Foreskin fibroblast (primary cell): ENCODE measurements at places on chromosomes 16 and 17.

- no peak for DNase-seq
Measured at GRCh38 chr17:74780443-74781238, 4.5 kb upstream of the NAT9 start.

DNA sequence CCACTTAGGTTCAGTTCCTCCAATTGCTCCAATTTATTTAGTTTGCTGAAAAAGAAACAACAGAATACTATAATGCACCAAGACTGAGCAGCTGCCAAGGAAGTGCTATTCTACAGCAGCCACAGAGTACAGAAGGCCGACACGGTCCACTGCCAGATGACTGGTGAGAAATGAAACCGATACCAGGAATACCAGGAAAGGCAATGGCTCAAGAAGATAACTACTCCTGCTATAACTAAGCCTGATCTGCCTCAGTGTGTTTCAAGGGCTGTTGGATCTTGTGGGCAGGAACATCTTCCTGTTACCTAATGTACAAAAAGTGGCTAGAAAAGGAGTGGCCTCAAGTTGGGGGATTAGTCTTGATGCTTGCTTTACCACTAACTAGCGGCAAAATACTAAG, 32.8 kb downstream of the MARVELD3 start:
- no peak for DNase-seq

DNA sequence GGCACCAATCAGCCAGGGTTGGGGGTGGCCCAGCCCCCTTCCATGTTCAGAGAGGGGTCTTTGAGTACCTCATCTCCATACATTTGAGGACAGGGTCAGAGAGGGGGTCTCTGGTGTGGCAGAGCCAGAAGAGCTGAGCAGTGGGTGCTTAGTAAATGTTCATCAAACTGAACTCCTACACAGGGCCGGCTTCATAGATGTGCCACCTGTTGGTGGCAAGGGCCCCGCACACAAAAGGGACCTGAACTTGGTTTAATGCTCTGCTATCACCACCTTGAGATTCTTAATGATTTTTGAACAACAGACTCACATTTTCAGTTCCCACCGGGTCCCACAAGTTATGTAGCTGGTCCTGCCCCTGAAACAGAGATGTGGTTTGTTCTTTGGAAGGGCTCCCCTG, 9.0 kb upstream of the C1QL1 start:
- no peak for DNase-seq

- DNase-seq: no peak
Measured at GRCh38 chr17:35428229-35428628, 4.1 kb downstream of the SLFN12 start.

DNA sequence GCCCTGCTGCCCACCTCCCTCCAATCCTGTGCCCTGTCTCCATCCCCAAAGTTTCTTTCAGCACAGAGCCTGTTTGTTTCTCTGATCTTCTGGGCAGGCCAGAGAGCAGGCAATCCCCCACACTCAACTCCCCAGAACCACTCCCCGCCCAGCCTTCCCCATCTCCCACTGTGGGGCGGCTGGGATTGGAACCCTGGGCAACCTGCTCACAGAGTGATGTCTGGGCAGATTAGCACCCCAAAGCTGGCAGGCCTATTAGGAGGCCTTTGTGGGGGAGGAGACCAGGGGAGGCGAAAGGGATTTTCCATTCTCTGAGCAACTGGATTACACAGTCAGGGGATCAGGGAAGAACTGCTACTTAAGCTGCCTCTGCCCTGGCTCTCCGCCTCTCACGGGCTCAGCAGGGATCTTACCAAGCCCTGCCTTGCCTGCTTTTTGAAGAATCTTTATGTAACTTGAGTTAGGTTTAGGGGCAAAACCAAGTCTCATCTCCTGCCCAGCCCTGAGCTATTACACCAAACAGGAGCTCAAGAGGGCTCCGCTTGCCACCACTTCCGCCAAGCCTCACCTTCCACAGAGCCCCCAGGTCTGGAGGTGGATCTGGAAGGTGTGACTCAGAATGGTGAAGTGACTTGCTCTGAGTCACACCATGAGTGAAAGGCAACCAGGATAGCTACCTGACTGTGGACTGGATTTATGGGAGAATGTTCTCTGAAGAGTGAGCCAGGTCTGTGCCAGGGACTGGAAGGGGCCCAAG, 16.0 kb upstream of the LHX1 start:
- no peak for DNase-seq

DNA sequence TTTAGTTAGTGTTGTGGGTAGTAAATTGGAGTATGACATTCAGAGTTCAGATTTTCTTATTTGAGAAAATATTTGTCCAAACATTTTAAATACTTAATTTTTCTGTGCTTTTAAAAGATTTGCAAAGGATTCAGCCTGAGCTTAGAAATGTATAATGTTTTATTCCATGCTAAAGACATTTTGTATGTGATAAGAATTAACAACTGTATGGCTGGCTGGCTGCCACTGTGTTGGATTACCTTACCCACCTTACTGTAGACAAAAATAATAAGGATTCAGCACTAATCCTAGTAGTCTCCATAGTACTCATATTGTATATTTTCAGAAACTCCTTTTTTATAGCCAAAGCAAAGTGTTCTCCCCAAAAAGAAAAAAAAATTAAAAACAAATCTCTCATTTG, 74.8 kb downstream of the TANC2 start:
- no peak for DNase-seq

DNA sequence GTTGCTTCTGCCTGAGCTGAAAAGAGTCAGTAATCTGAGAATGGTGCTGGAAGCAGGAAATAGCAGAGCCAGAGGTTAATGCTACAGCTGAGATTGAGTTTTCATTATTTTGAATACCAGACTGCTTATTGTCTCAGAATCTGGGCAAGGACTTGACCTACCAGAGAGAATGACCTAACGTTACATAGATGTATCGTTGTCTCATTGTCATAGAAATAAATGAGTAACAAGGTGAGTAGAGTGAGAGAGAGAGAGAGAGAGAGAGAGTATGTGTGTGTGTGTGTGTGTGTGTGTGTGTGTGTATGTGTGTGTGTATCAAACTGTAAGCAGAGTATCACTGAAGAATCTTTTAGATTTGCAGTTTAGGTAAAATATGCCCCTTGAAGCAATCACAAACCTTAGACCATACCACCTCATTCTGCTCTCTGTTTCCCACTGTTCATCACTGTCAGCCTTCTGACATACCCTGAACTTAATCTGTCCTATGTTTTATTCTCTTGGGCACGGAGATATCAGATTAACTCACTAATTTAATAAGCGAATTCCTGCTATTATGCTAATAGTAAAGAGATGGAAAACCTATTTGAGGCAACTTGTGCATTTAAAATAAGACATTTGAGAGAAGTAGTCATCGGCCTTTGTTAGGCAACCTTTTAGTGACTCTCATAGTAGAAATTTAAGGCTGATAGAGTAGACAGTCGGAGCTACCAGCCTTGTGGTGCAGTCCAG, 87.8 kb downstream of the CYB561 start:
- peak; percentile 90 for DNase-seq

DNA sequence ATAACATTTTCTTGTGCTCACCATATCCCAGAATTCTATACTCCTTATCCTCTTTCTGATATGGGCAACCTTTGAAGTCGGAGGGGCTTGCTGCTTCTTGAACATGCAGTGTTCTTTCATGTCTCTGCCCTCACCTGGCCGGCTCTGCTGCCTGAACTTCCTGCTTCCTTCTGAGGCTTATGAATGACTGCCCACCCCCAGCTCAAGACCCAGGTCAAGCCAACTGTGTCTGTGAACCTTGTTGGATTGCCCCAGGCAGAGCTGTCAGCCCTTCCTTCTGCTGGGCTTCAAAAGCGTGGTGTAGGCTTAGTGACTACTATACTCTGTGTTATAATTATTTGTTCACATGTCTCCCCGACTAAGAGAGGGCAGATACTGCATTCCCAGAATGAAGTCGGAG, 506.5 kb downstream of the HS3ST4 start:
- no peak for DNase-seq

DNA sequence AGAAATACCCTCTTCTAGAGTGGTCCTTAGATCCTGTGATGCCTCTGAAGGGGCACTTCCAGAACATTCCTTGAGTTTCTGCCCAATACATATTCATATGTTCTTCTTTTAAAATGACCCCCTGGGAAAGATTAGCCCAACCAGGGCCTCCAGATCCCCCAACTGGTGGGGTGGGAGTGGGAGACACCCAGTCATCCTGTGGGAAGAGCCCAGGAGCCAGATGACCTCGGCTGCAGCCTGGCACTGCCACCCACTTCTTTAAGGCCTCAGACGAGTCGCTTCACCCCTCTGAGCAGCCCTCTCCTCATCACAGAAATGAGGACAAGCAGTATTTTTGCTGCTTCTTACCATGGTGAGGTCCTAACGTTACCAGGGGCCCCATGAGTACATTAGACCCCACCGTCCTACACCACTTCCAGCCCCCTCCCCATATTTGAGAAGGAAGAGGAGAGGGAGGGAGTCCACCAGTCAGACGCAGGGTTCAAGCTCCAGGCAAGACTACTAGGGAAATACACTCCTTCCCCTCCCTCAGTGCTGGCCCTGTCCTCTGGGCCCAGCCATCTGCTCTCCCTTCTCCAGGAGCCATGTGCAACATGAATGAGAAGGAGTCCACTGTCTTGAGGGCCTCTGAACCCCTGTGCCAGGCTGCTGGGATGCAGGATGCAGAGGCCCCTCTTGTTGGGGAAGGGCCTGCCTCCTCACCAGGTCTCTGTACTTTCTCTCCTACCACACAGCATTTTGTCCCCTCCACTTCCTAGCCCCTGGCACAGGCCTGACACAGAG, 11.8 kb downstream of the MPO start:
- DNase-seq: no peak

DNA sequence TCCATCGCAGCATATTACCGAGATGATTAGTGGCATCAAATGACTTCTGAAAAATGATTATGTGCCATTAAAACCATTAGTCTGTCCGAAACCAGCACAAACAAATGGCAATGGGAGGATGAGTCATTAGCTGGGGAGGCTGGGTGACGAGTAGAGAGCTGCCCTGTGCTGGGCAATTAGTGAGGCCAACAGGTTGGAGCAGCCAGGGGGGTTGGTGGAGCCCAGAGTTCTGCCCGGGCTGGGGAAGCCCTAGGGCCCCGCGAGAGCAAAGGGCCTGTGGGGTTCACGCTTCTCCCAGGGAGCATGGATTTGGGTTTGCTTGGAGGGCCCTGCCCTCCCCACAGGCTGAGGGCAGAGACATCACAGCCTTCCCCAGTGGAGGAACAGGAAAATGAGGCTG, 152.1 kb upstream of the RPL38 start:
- no peak for DNase-seq

GRCh38 chr17:57548421-57549410, 196.4 kb downstream of the CCDC182 start:
- DNase-seq: no peak

GRCh38 chr16:20001856-20002707, 71.6 kb downstream of the GPR139 start:
- no peak for DNase-seq

- no peak for DNase-seq
Measured at GRCh38 chr16:12536412-12536746, 267.3 kb downstream of the CPPED1 start.

DNA sequence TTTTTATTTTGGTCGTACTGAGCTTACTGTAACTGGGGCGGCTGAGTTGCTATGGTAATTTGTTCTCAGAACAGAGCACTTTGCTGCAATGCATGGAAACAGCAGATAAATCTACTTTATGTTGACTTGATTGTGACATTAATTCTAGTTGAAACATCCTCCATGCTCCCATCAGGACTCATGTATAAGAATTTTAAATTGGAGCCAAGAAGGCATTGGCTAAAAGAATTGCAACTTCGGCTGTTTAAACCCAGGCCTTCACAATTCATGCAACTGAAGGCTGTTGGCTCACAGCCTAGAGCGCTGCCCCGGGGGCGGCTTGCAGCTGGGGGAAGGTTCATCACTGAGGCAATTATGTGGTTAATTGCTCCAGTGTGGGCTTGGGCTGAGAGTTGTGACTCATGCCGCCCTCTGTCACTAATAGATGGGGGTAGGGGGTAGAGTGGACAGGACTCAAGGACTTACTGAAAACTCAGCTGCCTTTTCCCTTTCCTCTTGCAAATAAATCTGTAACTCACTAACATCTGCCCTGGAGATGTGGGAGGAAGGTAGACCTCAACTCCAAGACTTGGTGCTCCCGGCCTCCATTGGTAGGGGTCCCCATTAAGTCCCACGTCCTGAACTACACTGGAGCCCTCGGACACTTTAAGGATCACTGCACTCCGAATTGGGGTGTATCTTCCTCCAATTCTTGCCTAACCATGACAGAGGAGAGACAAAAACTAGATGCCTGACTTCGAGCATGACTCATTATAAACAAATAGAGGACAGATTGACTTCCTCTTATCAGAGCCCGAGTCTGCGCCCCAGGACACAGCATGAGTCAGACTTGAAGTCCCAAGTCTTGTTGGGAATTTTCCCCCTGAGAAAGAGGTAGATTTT, 37.5 kb downstream of the ERCC4 start:
- peak; percentile 96 for DNase-seq

GRCh38 chr17:46154151-46154816, 38.9 kb downstream of the KANSL1 start:
- DNase-seq: peak; percentile 41
